GM18507 (cell line): ENCODE measurements at places on chromosomes 13 and 19.

DNA sequence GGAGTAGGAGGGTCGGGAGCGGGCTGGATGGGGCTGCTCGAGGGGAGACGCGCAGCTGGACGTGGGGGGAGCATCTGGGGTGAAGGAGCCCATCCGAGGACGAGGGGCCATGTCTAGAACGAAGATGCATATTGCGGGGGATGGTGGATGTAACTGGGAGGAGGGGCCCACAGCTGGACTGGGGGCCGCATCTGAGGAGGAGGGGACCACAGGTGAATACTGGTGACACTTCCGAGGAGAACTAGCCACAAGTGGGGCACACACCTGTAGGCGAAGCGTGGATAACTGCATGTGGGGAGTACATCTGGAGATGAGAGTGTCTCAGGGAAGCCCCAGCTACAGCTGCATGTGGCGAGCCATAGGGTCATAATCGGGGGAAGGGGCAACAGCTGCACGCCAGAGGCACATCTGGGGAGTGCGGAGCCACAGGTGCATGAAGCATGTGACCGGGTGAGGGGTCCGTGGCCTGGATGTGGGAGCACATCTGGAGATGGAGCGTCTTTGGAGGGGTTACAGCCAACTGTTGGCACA lies 402 bp downstream of the ZSWIM9 start:
- no peak for DNase-seq

DNA sequence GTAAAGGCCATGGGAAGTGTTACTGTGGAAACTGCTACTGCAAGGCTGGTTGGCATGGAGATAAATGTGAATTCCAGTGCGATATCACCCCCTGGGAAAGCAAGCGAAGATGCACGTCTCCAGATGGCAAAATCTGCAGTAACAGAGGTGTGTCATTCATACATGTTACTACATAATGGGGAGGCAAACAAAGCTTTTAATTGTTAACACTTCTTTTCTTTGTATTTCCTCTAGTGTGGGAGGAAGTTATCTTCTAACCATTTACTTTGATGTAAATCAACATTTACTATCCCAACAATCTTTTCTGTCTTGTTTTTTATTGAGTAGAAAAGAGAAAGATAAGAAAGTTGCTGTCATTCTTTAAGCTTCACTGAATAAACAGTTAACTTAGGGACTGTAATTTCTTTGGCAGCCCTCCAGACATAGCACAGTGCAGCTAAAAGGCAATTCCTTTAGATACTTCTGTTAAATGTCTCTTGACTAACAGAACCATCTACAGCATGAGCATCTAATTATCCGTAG lies 126.9 kb downstream of the ITGBL1 start:
- no peak for DNase-seq

GRCh38 chr19:49359851-49360820 lies 2.1 kb downstream of the TEAD2 start:
- DNase-seq: no peak

DNA sequence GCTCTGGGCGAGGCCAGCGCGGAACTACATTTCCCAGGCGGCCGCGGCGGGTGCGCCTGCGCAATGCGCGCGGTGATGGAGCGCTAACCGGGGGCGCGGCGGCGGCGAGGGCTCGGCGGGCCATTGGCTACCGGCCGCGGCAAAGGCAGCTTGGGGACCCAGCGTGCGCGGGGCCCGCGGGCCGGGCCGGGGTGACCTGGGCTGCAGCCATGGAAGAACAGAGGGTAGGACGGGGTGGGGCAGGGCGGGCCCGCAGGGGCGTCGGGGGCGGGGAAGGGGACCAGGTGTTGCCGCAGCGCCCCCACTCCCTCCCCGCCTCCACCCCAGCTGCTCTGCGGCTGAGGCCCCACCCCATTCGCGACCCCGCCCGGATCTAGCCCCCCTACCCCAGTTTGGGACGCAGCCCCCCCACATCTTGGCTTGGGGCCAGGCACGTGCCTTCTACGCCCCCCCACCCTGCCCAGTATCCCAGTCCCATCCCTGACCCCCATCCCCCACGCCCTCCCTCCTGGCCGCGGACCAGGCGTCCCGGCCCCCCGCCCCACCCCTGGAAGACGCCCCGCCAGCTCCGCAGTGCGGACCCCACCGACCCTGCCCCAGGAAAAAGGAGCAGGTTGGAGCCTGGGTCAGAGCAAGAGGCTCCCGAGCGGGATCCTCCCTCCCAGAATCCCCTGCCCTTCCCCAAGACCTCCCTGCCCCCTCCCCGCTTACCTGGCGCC lies at the start of gene FSD1:
TSS of gene FSD1 (plus strand) at position 61 of the 719 bp plus-strand sequence. CDS start at position 210, 149 bp downstream.
- DNase-seq: peak; percentile 91

GRCh38 chr19:28247243-28247642 lies 965.7 kb downstream of the UQCRFS1 start:
- no peak for DNase-seq

- no peak for DNase-seq
Measured at GRCh38 chr13:22428188-22428828, 752.5 kb upstream of the SGCG start.

DNA sequence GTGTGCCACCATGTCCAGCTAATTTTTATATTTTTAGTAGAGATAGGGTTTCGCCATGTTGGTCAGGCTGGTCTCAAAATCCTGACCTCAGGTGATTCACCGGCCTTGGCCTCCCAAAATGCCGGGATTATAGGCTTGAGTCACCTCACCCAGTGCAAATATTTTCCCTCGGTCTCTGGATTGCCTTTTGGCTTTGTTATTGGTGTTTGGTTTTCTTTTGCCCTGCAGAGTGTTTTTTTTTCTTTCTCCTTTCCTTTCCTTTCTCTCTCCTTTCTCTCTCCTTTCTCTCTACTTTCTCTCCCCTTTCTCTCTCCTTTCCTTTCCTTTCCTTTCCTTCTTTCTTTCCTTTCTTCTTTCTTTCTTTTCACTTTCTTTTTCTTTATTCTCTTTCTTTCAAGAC lies 33.2 kb downstream of the KDM4B start:
- DNase-seq: no peak

GRCh38 chr13:42486711-42487198 lies 87.2 kb upstream of the TNFSF11 start:
- no peak for DNase-seq
